ENCODE measurements at places on chromosomes 3 and 15.

DNA sequence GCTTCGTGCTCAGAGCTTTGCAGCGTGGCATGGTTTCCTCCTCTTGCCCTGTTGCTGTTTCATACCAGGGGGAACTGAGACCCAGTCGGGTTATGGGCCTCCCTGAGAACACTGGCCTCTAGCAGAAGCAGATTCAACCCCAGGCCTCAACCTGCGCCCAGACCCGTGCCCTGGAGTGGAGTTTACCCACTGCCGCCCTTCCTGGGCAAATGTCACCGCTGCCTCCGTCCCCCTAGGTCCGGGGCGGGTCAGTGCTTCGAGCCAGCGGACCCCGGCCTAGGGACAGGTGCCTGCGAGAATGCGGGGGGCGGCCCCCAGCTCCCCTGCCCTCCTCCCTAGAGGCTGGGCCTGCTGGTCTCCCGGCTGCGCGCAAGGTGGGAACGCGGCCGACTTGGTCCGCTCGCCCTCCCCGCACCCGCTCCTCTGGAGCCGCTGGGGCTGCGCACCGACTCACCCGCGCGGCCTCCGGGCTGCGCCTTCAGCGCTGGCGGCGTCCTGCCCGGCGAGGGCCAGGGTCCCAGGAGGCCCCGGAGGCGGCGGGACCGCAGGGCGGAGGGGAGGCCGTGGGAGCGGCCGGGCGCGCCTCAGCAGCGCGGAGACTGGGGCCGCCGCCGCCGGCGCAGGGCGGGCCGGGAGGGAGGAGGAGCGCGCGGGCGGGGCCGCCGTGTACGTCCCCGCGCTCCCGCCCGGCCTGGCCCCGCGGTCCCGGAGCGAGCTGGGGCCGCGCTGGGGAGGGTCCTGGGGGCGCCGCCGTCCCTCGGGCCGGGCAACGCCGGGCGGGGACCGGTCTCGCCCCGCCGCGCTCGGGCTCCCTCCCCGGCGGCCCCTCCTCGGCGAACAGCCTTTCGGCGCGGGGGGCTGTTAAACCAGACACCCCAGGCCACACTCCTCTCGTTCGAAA is at the start of gene PIGZ:
TSS of gene PIGZ (minus strand) at position 601 of the 901 bp plus-strand sequence. CDS start 16,802 bp downstream, outside the sequence.
- peak; percentile 18 for DNase-seq

DNA sequence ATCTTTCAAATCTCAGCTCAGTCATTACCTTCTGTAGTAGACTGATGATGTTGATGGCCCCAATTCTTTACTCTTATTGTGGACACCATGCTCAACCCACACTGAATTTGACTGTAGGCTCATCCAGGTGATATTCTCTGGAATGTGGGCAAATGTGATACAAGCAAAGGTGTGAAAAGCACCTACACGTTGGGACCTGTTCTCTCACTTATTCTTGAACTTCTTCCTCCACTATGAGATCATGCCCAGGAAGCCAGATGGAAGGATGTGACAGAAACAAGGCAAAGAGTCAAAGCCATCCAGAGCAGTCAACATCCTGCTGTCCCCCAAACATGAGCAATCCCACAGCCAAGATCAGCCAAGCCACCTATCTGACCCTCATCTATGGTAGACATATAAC is 471.2 kb upstream of the UBE2E2 start:
- no peak for DNase-seq

GRCh38 chr3:160830796-160831195 is 74.8 kb downstream of the PPM1L start:
- no peak for DNase-seq

- DNase-seq: no peak
Measured at GRCh38 chr3:33041909-33042308, 55.0 kb downstream of the GLB1 start.

GRCh38 chr3:52188556-52188955 is 9.4 kb upstream of the ALAS1 start:
- DNase-seq: no peak

DNA sequence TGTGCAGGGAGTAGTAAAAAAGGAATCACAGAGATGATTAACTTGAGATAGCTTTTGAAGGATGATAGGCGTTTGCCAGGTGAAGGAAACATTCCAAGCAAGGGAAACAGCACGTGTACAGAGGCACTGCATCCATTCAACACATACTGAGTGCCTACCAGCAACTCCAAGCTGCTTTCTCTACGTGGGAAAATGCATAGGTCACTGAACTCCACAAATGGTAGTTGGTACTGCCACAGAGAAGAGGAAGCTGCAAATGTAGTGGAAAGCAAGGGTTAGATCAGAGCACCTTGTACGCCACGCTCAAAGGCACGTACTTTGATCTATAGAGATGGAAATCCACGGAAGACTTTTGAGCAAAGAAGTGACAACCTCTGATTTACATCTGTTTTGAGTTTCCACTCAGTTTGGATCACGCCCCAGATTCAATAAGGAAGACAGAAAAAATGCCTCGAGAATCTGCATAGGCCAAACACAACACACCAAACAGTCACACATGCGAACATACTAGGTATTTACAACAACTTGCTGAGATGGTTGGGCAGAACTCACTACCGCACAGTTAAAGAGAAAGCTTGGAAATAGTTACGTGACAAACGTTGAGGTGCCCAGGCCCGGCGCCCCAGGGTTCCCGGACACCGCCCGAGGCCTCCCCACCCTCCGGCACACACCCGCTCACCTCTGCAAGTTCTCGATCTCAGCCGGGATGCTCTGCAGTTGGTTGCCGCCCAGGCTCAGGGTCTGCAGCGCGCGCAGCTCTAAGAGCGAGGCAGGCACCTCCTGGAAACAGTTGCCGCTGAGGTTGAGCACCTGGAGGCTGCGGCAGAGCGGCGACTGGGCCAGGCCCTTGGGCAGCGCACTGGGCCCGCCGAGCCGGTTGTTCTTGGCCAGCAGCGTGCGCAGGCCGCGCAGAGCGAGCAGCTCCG is 826 bp downstream of the LRRC58 start:
- peak; percentile 5 for DNase-seq

DNA sequence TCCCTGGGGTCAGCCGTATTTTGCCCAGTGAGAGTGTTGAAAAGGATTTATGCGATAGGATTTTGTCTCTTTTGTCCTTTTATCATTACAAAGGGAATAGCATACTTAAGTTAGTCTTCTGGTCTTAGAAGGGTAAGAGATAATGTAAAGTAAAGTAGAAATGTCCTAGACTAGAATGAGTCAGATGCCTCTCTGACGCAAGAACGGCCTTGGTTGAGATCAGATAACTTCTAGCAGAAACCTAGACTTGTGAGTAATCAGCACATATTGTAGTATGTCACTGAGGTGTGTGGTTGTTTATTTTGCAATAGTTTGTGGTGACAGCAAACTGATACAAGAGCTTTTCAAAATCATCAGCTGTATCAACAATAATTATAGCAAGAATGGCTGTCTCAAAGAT is 866.1 kb downstream of the NSUN3 start:
- DNase-seq: peak; percentile 47

- DNase-seq: no peak
Measured at GRCh38 chr15:92839696-92840095, 60.4 kb upstream of the CHD2 start.

DNA sequence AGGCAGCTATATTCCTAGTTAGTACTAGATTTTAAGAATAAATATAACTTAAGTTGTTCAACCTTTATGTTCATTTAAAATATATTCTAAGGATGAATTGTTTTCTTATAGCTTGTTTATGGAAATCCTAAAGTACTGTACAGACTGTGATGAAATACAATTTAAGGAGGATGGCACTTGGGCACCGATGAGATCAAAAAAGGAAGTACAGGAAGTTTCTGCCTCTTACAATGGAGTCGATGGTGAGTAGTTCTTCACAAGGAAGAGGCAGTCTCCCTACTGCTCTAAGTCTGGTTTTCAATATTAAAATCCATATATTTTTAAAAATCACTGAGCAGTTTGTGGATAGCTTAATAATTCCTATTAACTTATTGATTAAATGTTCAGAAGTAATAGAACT is 29.6 kb downstream of the CALML4 start:
- DNase-seq: no peak

GRCh38 chr3:73552700-73553099 is 72.0 kb downstream of the PDZRN3 start:
- DNase-seq: peak; percentile 63

- no peak for DNase-seq
Measured at GRCh38 chr3:90032980-90033641, 925.7 kb downstream of the EPHA3 start.

DNA sequence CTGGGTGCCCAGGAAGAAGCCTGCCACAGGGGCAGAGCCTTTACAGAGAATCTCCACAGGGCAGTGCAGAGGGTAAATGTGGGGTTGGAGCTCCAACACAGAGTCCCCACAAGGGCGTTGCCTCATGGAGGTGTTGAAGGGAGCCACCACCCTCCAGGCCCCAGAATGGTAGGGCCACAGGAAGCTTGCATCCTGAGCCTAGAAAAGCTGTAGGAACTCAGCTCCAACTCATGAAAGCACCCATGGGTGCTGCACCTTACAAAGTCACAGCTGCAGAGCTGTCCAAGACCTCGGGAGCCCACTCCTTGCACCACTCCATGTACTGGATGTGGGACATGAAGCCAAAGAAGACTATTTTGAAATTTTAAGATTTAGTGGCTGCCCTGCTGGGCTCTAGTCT is 73.3 kb upstream of the KCNH8 start:
- DNase-seq: no peak

DNA sequence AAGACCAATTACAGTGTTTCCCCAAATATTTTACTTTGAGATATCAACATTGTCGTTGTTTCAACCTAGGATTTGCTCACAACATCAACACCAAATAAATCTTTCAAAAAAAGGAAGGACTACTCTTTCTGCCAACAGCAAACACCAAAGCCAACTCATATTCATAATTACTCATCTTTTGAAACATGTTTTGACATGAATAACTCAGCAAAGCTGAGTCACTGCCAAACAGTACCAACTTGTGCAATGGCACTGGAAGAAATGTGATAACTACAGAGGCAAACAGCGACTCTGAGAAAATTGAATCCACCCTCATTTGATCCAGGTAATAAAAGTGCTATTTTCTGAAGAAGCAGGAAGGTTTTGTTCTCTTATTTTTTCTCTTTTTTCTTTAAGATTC is 67.2 kb downstream of the PEX5L start:
- DNase-seq: peak; percentile 87

GRCh38 chr15:63221346-63221745 is 31.9 kb downstream of the RAB8B start:
- peak; percentile 56 for DNase-seq

- no peak for DNase-seq
Measured at GRCh38 chr3:64093825-64094712, 70.8 kb upstream of the PSMD6 start.

- no peak for DNase-seq
Measured at GRCh38 chr3:189626286-189626685, 4.9 kb upstream of the TP63 start.

- DNase-seq: no peak
Measured at GRCh38 chr15:61974118-61974517, 86.1 kb downstream of the VPS13C start.

GRCh38 chr3:41608347-41608746 is 353.6 kb downstream of the ULK4 start:
- DNase-seq: no peak

DNA sequence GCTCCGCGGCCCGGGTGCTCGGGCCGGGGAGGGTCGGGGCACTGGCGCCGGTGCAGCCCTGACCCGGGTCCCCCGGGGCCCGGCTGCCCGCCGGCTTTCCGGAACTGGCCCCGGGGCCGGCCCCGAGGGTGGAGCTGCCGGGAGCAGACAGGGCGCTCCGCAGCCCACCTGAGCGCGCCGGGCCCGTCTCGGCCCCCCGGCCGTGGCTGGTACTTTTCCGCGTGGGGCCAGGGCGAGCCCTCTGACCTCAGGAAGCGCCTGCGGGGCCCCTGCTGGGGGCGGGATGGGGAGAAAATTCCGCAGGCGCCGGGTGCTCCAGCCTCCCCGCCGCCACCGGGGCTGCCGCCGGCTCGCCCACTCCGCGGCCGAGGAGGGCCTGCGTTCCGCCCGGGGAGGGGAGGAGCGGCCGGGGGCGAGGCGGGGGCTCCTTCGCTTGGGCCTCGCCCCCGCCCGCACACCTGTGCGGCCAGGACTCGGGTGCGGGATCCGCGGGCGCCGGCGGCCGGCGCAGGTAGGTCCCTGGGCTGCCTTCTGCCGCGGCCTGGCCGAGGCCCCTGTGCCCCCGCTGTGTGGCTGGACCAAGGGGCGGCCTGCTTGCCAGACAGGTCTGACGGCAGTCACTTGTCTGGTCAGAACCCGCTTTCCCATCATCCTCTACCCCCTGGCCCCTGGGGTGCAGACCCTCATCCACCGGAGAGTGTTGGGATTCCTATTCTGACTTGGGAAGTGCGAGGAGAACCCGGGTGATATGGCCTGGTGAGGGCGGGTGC is 3.5 kb downstream of the FURIN start:
- DNase-seq: no peak

- peak; percentile 48 for DNase-seq
Measured at GRCh38 chr15:92909136-92909781, 9.1 kb downstream of the CHD2 start.

- no peak for DNase-seq
Measured at GRCh38 chr15:56538901-56539545, 74.1 kb upstream of the MNS1 start.

- DNase-seq: no peak
Measured at GRCh38 chr3:99521551-99521950, 116.8 kb upstream of the COL8A1 start.

- DNase-seq: no peak
Measured at GRCh38 chr3:4852780-4853748, 126.2 kb upstream of the BHLHE40 start.

GRCh38 chr3:58164906-58165821 is 45.6 kb downstream of the DNASE1L3 start:
- no peak for DNase-seq

GRCh38 chr15:99244306-99244705 is 5.1 kb downstream of the TTC23 start:
- DNase-seq: no peak

DNA sequence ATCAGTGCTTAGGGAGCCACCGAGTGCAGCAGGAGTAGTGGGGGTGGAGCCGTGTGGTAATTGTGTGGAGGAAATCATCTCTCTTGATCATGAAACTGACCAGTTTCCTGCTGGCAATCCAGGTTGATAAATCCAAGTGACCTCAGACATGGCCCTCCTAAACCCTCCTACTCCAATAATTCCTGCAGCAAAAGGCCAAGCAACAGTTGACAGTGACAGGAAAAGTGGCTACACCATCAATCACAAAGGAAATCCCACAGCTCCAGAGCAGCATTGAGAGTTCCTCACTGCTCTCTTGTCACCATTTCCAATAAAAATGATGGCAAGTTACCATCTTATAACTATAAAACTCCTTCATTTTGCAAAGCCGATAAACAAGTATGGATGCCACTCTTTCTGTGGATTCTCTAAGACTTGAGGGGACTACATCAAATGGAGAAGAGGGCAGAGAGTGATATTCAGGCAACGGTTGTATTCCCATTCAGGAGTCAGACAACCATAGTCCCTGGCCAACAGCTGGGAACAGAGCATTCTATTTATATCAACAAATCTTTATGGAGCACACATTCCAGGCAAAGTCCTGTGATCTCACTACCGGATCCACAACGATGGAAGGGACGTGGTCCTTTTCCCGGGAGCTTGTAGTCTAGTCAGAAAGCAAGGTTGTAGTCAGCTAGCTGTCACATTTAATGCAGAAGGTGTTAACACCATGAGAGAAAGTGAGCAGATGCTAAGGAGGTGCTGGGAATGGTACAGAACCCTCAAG is 312.5 kb upstream of the CTNNB1 start:
- no peak for DNase-seq
